EH (cell line): ENCODE measurements at places on chromosomes 3 and 15.

DNA sequence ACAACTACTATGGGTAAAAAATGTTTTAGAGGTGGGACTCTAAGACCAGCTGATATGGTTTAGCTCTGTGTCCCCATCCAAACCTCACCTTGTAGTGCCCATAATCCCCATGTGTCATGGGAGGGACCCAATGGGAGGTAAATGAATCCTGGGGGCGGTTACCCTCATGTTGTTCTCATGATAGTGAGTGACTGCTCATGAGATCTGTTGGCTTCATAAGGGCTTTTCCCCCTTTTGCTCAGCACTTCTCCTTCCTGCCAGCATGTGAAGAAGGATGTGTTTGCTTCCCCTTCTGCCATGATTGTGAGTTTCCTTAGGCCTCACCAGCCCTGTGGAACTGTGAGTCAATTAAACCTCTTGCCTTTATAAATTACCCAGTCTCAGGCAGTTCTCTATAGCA is 45.7 kb downstream of the FAM98B start:
- no peak for DNase-seq

GRCh38 chr3:144437989-144438388 is 466.4 kb downstream of the DIPK2A start:
- no peak for DNase-seq

- DNase-seq: no peak
Observed at GRCh38 chr15:60555806-60556205, 76.9 kb upstream of the ICE2 start.

- DNase-seq: no peak
Observed at GRCh38 chr15:72147418-72147817, 29.2 kb downstream of the SENP8 start.

GRCh38 chr3:157914882-157915281 is 191.3 kb downstream of the SHOX2 start:
- DNase-seq: peak; percentile 40

- peak; percentile 40 for DNase-seq
Observed at GRCh38 chr3:124298951-124299350, 307.0 kb upstream of the ROPN1 start.

GRCh38 chr3:119099785-119100184 is 46.2 kb upstream of the TEX55 start:
- peak; percentile 1 for DNase-seq

DNA sequence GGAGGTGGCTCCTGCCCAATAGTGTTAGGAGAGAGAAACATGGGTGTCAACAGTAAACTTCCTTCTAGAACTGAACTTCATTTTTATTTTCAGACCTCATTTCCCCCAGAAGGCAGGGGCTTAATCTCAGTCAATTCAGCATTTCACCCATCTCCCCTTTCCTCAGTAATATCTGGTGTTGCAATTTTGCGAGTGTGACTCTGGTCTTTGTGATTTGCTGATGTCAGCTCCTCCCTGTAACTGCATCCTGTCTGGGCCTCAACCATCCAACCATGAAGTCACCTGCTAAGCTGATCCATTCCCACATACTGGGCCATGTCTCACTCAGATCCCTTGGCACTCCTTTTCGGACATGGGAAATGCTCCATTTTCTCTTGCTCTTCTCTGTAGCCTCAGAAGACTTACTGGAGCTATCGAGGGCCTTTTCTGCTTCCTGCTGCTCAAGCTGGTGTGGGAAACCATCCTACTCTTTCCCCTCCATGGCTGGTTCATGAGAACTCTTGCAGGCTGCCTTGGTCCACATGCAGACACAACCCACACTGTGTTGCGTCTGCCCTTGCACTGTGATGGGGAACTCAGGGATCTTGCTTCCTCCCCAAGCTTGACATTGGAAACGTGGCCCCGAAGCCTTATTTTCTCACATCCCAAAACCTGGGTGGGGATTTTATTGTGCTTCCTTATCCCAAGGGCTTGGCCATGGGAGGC is 24.6 kb downstream of the CCR4 start:
- no peak for DNase-seq

DNA sequence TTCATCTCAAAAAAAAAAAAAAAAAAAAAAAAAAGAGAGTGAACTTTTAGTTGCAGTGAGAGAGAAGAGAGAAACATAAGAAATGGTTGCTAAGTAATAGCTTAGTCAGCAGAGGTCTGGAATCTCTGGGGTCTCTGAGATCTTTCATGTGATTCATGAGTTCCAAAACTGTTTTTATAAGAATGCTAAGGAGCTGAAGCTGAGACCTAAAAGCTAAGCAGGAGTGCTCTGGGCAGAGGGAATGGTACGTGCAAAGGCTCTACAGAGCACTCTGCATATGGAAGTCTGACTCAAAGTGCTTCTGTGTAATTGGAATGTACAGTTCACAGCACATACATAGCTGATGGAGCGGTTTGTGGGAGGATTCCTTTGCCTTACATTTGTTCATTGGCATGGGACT is 66.3 kb upstream of the LRIG1 start:
- peak; percentile 31 for DNase-seq

DNA sequence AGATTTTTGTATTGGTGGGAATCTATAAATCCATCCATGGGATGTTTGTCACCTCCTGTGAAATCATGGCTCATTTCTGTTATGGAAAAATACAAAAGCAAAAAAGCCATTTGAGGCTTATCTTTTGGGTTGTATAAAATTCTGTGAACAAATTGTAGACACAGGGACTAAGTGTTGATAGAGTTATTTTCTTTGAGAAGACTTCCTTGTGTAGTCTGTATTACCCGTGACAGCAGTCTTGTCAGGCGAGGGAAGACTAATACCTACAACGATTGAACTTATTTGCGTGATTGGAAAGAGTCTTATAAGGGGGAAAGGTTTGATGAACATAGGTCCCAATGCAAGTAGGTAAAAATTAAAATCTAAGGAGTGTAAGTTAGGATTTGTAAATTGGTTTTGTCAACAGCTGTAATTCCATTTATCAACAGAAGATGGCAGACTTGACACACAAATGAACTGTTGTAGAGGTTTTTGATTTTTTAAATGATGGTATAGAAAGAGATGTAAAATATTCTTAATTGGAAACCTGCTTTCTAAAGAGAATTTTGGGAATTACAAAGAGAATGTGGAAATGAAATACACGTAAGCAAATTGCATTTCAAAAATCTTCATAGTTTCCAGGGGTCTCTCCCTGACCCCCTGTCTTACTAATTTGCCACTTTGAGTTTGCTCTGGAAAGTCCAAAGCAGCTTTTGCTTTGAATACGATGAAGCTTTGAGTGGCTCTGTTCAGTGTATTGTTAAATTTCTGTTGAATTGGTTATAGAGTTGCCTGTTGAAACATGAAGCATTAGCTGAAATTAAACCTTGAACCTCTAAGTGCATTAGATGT is 33.2 kb downstream of the SLC25A26 start:
- DNase-seq: peak; percentile 44

DNA sequence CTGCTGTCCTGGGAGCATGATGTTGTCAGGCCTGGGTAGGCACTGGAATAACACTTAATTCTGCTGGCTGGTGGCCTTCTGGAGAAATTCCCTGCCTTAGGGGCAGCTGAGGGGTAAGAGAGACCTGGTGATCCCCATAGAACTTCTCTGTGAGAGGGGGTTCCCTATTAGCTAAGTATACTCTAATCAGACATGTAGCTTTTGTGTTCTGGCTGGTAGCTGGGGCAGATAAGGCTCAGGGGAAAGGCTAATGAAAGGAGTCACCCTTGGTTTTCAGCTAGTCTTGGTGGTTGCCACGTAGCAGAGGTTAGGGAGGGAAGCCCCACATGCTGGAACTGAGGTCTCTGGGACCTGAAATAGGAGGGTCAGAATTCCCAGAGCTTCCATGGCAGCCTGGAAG is 952 bp upstream of the HDDC3 start:
- DNase-seq: no peak

GRCh38 chr3:47355010-47355409 is 25.8 kb upstream of the PTPN23 start:
- DNase-seq: no peak

DNA sequence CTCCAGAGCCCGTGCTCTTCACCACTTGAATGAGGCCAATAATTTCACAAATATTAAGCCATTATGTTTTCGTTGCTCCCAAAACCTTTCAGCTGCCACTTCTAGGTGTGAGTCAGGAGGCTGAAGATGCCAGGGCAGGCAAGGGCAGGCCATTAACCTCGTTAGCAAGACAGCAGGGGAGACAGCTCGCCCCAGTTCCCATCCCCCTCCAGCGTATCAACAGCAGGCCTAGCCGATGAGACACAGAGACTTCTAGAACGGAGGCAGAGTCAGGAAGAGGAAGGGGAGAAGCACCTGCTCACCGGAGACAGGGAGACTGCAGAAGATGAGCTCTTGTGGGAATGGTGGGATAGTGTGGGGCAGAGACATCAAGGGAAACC is 28.0 kb upstream of the PLA2G4E start:
- DNase-seq: no peak

DNA sequence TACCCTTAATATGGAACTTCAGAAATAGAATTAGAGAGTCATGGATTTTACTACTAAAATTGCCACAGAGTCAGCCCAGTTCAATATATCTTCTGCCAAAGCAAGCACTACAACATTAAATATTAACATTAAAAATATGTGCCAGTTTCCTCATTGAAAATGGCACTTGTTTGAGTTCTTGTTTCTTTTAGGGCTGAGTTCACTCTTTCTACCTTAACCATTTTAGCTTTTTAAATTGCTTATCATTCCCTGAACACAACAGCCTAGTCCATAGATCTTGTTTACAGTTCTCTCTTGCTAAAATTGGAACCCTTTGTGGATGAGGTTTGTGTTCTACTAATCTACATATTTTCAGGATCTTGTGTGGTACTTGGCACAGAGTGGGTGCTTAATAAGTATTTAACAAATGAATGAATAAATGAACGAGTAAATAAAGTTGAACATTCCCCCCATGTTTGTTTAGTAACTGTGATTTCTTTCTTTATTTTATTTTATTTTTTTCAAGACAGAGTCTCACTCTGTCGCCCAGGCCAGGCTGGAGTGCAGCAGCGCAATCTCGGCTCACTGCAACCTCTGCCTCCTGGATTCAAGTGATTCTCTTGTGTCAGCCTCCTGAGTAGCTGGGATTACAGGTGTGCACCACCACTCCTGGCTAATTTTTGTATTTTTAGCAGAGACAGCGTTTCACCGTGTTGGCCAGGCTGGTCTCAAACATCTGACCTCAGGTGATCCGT is 46.0 kb upstream of the SLC7A14 start:
- no peak for DNase-seq

GRCh38 chr3:135268941-135269532 is 474.0 kb downstream of the EPHB1 start:
- DNase-seq: no peak

DNA sequence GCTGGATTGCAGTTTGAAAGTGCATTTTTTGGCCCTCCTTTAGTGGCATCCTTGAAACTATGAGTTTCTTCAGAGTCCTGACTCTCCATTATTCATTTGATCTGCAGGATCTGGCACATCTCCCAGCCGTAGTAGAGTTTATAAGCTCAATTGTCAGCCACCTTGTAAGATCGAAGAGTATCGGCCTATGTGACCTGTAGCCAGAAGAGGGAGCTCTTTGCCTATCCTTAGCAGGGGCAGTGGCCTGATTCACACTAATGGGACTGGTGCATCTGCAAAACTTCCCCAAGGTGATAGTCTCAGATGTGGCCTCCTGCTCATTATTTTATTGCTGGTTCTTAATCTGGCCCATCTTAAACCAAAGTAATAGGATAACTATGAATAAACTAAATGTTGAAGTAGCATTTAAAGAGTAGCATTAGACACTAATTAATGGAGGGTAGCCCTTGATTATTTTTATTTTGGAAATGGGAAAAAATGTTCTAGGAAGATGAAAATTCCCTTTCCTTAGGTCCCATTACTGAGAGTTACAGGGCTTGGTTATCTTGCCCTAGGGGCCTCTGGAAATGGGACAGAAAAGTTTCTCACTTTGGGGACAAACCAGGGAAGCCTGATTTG is 21.2 kb downstream of the GCSAM start:
- peak; percentile 68 for DNase-seq

DNA sequence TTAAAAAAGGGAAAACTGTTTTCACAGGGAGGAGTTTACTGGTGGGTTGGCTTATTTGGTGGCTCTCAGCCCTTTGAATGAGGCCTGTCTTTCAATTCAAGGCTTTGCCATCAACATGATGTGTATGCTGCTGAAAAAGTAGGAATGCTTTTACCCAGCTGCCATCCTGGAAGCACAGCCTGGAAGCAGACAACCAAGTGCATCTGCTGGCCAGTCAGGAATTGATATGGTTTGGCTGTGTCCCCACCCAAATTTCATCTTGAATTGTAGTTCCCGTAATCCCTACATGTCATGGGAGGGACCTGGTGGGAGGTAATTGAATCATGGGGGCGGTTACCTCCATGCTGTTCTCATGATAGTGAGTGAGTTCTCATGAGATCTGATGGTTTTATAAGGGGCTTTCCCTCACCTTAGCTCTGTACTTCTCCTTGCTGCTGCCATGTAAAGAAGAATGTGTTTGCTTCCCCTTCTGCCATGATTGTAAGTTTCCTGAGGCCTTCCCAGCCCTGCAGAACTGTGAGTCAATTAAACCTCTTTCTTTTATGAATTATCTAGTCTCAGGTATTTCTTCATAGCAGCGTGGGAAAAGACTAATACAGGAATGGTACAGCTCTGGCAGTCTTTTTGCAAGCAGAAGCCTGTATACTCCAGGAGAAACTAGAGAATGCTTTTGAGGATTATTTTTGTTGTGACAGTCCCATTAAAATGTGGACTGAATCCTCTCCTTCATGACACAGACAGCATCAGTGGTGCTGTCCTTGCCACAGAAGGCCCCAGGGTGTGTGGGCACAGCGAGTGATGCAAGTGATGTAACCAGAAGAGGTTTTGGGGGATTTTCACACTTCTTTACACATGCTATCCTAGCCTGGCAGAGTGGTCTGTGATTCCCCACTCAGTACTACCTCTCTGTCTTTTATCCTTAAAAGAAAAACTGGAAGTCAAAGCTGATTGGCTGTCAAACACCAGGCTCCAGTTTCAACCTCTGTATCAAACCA is 20.0 kb downstream of the PLCL2 start:
- no peak for DNase-seq

GRCh38 chr3:32780735-32781210 is 37.0 kb upstream of the TRIM71 start:
- peak; percentile 57 for DNase-seq

GRCh38 chr3:20912406-20912805 is 726.4 kb upstream of the SGO1 start:
- DNase-seq: peak; percentile 35

DNA sequence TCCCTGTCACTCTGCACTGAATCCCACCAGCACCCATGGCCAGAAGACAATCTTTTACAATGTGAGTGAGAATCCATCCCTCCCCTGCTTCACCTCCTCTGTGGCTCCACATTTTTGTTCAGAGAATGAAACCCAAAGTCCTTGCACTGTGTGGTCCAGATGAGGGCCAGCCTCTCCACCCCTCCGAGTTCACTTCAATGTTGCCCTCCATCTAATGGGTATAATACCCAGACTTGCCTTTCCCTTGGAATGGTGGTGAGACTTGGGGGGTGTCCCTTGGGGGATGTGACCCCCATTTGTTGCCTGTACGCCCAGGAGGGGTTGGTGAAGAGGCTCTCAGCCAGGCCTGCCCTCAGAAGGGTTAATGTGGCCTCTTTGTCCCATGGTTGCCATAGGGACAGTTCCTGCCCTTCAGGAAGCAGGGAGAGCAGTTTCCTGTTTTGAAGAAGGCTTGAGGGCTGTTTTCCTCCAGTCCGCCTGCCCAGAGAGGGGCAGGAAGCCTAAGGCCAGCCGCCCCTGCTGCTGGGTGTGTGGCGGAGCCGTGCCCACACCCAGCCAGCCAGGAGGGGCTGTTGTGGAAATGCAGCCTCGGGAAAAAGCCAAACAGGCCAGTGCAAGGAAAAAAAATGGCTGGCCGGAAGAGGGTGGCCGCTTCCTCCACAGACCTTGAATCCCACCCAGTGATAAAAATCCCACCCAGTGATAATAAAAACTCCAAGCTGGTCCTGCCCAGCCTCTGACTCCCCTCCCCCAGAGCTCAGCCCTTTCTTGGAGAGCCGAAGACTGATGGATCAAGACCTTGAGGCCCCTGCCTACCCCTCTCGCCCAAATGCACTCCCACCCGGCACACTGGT is 14.6 kb upstream of the FGD5 start:
- no peak for DNase-seq
